ENCODE measurements at places on chromosomes 1 and 21.

DNA sequence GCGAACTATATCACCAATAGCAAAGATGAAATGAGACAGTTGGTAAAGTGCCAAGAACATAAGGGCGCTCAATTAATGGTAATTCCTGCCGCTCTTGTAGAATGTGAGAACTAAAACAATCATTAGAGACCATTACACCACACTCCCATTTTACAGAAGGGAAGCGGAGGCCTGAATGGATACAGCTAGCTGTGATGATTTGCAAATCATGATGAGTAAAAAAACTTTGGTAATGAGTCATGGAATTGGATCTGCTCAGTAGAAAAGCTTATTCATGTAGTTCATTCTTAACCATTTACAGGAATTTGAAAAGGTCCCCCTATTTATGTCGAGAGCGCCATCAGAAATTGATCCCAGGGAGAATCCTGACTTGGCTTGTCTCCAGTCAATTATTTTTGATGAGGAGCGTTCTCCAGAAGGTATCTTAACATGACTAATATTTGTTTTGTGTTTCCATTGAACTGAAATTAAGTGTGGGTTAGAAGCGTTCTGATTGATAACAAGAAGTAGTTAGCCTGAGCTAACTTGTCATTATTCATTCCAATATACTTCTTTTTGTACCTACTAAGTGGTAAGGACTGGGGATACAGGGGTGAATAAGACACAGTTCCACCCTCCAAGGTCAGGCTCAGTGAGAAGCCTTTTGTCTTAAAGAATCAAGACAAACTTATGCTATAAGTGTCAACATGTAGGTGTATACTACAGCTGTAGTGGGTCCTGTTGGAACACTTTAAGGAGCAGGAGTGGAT lies 812 bp downstream of the TTC4 start:
- DNase-seq: no peak

- DNase-seq: no peak
Observed at GRCh38 chr1:202038688-202039346, 28.4 kb downstream of the ELF3 start.

GRCh38 chr1:10339815-10340214 lies 59.0 kb upstream of the PGD start:
- no peak for DNase-seq

DNA sequence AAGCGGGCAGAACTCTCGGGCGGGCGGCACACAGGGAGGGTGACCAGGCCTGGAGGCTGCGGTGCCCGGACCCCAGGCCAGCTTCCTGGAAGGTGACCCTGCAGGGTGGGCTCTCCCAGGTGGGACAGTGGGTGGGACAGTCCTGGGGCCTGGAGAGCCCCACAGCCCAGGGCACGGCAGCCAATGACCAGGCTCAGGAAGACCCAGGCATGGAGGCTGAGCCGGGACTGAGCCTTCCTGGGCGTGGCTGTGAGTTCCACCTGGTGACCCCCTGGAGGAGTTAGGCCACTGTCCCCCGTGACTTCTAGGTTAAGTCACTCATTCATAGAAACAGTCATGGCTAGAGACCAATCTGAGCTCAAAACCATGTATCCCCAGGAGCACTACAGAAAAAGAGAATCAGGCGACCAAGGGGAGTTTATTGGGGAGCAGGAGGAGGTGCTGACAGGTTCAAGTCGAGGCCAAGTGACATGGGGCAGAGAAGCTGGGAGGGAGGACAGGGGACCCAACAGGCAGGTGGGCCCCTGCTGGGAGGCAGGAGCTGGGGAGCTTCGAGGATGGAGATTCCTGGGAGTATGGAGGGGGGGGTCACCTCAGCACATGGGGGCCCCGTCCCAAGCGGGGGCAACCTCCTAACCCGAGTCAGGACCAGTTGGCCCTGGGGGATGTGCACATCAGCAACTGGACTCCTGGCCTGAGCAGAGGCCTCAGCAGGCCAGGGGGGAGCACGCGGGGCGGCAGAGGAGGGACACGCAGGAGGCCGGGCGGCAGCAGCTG lies 1.2 kb downstream of the KRTAP10-5 start:
- no peak for DNase-seq

GRCh38 chr1:211324992-211325775 lies 1.4 kb upstream of the TRAF5 start:
- no peak for DNase-seq

- no peak for DNase-seq
Observed at GRCh38 chr1:207155028-207155427, 51.0 kb downstream of the C4BPA start.

GRCh38 chr1:235503403-235504121 lies 690 bp downstream of the B3GALNT2 start:
- DNase-seq: peak; percentile 80

DNA sequence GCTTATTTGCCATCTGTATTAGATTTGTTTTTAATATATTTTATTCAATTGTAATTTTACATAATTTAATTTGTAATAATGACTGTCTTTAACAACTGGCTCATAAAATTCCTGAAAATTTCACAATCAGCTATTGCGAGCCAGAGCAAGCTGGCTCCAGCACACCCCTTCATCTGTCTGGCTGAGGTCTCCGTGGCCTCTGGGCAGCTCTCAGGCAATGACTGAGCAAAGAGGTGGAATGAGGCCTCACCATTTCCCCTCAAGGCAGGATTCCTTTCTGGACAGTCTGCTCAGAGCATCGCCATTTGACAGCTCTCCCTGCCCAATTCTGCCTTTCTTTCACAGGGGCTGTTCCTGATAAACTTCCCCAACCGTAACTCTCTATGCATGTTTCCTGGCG lies 5.8 kb upstream of the KANK4 start:
- no peak for DNase-seq

- DNase-seq: no peak
Observed at GRCh38 chr21:33966324-33966949, 50.8 kb upstream of the ATP5PO start.

DNA sequence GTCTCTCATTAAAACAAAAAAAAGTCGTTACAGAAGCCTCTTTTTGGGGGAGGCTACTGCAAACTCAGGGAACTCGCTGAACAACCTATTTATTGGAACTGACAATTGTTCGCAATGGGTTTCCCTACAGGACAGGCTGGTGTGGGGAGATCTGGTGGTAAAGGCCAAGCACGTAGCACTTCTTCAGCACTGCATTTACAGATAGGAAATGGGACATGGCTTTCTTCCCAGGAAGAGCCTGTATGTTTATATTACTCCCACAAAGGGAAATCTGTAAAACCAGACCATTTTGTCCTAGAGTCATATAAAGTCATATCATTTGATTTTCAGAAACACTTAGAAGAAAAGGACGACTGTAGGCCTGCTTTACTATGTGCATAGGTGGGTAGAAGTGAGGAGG lies 38.8 kb upstream of the TBX15 start:
- DNase-seq: no peak

DNA sequence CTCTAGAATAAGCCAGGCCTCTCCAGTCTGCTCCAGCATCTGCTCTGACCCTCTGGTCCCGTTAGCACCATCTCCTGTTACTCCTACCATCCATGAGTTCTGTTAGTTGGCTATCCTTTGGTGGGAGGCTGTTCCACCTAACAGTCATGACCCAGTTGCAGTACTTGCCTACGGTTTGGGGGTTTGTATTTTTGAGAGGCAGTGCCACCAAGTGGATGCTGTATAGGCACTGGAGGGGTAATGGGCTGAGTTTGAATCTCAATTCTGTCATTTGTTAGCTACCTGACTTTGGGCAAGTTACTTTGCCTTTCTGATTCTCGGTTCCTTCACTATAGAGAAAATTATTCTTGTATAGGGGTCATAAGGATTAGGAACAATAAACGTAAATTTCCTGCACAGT lies 12.1 kb upstream of the C8B start:
- no peak for DNase-seq
